EL (cell line): ENCODE measurements at places on chromosomes 1 and 21.

DNA sequence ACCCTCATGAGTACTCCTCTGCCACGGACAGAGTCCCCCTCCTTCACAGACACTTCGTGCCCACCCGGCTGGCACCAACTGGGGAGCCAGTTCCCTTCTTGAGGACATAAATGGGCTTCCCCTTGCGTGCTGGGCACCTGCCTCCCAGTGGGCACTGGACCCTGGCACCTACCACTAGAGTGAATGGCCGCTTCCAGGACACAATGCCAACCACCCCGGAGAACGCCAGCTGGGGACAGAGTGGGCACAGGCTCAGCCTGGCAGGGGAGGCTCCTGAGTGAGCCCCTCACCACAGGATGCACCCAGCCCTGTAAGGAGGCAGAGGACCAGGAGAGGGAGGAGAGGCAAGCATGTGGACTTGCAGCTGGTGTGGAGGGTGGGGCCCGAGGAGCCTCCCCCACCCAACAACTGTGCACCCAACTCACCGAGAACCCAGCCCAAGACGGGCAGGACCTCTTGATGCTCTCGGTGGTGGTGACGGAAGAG is 1.0 kb downstream of the ENTREP3 start:
- peak; percentile 21 for DNase-seq

DNA sequence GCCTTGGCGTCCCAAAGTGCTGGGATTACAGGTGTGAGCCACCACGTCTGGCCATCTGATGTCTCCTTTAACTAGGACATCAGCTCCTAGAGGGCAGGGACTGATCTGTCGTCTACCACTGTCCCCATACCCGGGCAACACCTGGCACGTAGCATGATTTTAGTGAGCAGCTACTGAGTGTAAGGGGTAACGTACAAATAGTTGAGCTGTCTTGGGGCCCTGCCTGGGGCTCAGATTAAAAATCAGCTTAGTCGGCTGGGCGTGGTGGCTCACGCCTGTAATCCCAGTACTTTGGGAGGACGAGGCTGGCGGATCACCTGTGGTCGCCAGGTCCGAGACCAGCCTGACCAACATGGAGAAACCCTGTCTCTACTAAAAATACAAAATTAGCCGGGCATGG is 1.8 kb downstream of the SRM start:
- no peak for DNase-seq

DNA sequence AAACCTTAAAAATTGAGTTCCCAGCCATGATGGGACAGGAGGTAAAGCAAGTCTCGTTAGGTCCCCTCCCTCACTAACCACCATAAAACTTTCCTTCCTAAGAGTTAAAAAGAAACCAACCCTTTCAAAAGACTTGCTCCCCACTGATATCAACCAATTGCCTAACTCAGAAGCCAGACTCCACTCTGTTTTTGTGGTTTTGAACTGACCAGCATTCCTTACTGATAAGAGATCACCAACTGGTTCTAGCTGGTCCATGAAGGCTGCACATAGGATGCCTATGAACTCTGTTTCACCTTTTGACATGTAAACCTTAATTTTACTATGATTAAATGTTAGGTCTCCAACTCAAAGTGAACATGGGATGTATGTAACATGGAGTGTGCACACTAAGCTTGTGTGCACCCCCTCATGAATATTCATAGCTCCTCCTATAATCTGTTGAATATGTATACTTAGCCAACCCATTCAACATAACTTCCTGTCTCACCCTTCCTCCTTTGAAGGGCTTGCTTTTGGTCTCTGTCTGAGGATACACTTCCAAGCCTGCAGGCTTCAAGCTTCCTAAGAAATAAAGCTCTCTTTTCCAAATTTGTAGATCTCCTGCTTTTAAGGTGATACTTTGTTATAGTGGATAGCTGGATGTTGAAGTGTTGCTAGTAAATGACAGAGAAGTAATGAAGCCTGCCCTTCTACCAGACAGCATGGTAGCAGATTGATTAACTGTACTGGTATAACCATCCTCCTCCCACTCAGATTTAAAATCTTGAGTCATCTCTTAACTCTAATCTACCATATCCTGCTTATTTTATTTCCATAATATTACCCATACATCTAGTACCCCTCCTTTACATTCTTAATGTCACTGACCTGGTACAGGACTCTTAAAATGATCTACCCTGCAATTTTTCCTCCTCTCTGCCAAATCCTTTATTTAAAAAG is 95.6 kb downstream of the ZNF644 start:
- peak; percentile 73 for DNase-seq

DNA sequence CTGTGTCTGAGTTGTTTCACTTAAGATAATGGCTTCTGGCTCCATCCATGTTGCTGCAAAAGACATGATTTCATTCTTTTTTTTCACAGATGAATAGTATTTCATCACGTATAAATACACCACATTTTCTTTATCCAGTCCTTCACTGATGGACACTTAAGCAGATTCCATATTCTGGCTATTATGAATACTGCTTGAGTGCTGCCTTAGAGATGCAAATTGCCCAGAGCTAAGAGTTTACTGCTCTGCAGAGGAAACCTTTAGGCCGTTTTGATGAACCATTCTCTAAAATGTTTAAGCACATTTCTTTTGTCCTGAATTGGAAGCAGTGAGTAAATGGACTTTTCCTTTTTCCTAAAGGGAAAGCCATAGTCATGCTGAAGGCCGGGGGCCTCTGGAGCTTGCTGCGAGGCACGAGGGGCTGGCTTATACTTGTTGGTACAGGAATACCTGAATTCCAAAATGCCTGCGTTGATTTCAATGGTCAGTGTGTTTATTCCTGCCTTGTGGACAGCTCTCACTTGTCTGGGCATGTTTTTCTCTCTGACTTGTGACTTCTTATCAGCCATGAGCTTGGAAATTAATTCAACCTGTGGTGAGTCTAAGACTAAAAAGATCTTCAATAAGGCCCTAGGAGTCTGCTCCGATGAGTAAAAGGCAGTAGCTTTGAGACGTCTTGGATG is 201.0 kb upstream of the MAP1LC3C start:
- no peak for DNase-seq

DNA sequence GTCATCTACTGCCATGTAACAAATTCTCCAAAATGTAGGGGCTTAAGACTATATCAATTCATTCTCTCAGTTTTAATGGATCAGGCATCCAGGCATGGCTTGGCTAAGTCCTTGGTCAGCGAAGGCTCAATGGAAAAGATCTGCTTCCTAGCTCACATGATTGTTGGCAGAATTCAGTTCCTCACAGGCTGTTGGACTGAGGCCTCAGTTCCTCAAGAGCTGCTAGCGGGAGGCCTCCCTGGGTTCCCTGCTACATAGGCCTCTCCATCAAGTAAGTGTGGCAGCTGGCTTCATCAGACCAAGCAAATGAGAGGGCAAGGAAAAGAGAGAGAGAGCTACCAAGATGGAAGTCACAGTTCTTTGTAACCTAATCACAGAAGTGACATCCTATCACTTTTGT is 19.6 kb upstream of the EYA3 start:
- DNase-seq, result no peak

GRCh38 chr1:77416692-77417450 is 135.1 kb downstream of the AK5 start:
- peak; percentile 51 for DNase-seq

DNA sequence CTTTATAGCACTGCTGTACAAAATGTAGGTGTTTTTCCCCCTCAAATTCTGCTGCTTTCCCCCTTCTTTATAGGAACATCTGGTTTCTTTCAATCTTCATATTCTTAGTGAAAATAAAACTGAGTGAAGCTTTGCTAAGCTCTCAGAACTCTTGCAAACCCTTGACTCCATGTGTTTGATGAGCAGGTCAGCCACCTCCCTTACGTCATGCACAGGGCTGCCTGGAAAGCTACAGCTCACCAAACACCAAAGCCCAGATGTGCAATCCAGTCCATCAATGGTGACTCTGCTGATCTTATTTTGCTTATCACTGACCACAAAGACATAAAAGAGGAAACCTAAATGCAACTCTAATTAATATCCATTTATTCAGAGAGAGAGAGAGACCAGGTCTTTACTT is 5.5 kb downstream of the CACNA1E start:
- DNase-seq, result no peak

GRCh38 chr1:231414260-231415016 is 7.6 kb downstream of the EGLN1 start:
- DNase-seq, result no peak
